ENCODE measurements at places on chromosomes 12 and 14.
A peak's percentile ranks its signal among the peaks of the same experiment; 100 is the strongest.

GRCh38 chr14:63940387-63940786 lies 87.6 kb downstream of the SYNE2 start:
- no peak for DNase-seq

DNA sequence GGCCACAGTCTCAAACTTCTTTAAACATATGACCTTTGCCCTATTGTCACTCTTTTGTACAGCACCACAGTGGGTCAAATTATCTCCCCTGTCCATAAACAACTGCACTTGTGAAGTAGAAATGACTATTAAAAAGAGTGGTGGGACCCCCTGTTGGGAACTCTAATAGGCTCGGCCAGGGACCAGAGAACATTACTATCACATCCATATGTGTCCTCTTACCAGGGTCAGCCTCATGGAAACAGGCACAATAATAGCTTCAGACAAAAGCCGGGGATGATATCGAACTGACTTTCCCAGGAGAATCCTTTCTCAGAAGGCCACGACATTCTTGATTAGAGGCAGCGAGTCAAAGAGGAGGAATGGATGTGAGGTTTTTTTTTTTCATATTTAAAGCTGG lies 96.6 kb downstream of the NKX2-1 start:
- DNase-seq, result no peak

DNA sequence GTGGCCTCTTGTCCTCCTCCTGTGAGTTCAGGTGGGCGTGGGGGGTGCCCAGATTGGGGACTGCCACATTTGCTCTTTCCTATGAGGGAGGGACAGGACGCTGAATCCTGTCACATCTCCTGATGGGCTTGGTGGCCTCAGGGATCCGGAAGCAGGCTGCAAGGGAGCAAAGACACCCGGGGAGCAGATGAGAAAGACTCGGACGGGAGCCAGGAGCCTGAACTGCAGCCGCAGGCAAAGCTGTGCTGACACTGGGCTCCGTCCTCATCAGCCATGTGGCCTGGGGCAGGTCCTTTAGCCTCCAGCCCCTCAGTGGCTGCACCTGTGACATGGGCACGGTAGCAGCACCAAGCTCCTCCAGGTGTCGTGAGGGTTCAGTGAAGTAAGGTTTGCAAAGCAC lies 40.8 kb upstream of the RFLNA start:
- no peak for DNase-seq

- no peak for DNase-seq
Observed at GRCh38 chr14:91732859-91733477, 1.1 kb upstream of the CATSPERB start.

GRCh38 chr14:103611215-103611614 lies 17.8 kb upstream of the KLC1 start:
- no peak for DNase-seq

DNA sequence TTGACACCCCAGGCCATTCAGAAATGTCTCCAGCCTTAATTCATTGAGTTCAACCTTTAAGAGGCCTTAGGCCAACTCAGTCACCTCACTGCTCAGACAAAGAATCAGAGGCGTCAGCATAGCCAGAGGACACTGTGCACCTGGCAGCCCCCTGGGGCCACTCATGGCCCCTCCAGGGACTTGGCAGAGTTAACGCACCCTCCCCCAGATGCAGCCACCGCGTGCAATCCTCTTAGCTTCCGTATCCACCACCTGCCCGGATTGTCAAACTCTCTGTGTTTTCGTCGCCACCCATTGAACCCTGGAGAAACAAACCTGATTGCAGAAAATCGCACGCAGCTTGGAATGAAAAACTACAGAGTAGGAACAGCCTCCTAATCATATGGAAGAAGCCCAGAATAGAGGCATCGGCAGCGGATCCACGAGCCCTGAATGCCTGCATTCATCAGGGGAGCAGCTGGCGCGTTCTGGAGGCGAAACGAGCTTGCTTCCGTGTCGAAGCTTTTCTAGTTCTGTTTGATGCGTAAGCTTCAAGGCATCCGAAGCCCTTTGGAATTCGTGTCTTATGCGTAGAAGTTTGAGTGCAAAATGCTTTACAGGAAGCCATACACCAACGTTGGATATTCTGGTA lies 22.4 kb downstream of the BRI3BP start:
- DNase-seq, result no peak

DNA sequence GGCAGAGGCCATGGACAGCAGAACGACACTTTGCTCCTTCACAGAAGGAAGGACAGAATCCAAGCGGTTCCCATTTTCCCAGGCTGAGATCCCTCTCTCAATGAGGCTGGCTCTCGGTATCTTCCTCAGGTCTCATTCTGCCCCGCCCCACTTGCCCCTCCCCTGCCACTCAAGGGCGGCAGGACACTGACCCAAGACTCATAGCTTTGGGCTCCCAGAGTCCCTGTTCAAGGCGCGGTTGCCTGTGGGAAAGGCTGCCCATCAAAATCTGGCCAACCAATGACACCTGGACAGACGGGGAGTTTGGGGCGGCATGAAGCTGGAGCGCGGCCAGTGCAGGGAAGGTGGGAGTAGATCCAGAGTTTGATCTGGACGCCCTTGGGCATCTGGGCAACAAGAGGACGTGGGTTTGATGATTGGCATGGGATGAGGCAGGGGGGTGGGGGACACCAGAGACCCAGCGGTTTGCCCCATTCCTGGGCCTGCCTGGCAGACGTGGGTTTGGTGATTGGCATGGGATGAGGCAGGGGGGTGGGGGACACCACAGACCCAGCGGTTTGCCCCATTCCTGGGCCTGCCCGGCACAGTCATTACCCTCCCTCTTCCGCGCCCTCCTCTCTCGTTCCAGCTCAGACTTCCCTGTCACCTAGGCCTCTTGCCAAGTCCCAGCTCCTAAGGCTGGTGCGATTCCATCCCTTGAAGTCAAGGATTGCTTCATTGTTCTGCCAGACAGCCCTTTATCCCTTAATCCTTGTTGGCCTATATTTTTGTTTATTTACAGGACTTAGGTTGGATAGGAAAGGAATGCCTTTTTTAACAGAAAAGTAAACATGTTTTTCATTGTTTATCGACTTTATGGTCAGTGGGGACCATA lies 92.1 kb downstream of the NINJ2 start:
- DNase-seq, result peak; percentile 80

GRCh38 chr12:120620624-120621023 lies 19.8 kb upstream of the CABP1 start:
- no peak for DNase-seq

GRCh38 chr12:1130571-1130970 lies 139.5 kb downstream of the ERC1 start:
- DNase-seq, result no peak

- DNase-seq, result no peak
Observed at GRCh38 chr14:65957631-65958205, 528.5 kb upstream of the CCDC196 start.

- DNase-seq, result no peak
Observed at GRCh38 chr12:46452061-46452615, 79.6 kb upstream of the SLC38A2 start.

GRCh38 chr12:122265886-122266229 lies 436 bp downstream of the VPS33A start:
- DNase-seq, result no peak

- DNase-seq, result no peak
Observed at GRCh38 chr12:100904270-100904669, 109.7 kb downstream of the ANO4 start.

DNA sequence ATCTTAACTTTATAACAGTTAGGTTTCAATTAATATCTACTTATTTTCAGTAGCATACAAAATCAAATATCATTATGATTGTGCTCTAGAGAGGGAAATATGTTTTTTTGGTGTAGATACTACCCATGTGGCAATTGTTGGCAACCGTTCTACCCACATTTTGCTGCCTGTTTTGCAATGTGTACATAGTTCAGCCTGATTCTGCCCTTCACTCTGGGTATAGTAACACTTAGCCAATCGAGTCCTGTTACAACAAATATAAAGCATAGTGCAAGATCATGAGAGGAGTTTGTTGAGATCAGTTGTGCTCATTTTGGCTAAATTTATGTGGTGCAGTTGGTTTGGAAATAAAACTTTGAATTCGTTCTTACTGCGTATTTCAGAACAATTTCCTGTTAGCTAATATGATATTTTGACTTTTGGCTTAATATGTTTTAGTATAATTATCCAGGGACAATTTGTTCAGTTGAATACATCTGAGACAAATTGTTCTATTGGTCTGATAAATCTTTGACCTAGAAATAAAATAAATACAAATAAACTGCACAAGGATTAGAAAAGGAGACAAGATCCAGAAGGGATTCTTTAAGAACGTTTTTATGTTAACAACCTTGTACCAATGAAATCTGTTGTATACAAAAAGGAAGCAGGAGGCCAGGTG lies 76.9 kb downstream of the ATF7IP start:
- no peak for DNase-seq

DNA sequence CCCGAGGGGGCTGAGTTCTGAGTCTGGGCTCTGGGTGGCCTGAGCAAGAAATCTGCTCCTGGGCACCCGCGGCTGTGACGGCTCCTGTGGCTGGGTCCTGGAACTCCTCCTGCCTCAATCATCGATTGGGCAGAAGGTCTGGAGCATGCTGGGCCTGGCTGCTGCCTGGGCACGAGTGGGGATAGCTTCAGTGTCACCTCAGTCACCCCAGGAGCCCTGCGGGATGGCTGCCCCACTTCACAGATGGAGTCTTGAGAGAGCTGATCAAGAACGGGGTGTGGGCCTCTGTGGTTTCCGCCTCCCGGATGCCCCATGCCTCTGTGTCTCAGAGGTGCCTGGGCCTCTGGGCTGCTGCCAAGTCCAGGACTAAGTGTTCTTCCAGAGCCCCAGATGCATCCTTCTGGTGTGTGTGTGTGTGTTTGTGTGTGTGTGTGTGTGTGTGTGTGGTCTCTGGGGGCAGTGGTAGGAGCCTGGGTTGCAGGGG lies 185.6 kb upstream of the C14orf180 start:
- peak; percentile 27 for DNase-seq

- no peak for DNase-seq
Observed at GRCh38 chr14:91901449-91902226, 34.3 kb upstream of the TC2N start.

- DNase-seq, result no peak
Observed at GRCh38 chr12:12812174-12812573, 972 bp upstream of the DDX47 start.

GRCh38 chr12:43832463-43833168 lies 3.3 kb upstream of the TMEM117 start:
- no peak for DNase-seq

GRCh38 chr12:48291511-48291910 lies 59.2 kb downstream of the ZNF641 start:
- DNase-seq, result no peak

DNA sequence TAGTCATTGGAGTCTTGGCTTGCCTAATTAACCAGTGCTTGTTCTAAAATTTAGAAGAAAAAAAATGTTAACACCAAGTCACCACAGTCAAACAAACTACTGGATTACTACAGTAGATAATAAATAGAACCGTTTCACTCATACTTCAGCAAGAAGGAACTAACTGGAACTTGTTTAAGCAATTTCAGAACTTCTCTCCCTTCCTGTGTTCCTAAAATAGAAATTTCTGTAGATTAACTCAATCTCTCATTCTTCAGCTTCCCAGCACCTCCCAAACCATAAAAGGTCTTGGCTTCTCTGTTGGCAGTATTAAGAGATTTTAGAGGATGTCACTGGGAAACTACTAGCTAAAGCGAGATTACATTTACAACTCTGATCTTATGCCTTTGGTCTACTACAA lies 18.6 kb downstream of the GNS start:
- no peak for DNase-seq

- no peak for DNase-seq
Observed at GRCh38 chr14:36820111-36820709, 158.6 kb downstream of the PAX9 start.

GRCh38 chr14:89379891-89380820 lies 36.9 kb downstream of the FOXN3 start:
- no peak for DNase-seq

DNA sequence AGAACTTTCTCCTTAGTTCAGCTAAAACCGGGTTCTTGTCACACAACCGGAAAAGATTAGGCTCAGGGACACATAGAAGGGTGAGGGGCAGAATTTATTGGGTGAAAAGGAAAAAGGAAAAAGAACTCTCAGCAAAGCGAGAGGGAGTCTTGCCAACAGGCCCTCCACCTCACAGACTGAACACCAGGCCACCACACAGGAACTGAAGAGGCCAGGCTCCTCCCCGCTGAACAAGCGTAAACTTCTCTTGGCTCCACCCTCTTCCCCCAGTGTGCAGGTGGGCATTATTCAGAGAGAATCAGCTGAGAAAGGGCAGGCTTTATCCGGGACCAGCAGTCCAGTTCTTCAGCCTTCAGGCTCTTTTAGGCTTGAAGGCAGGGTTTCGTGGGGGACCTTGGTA lies 125.6 kb upstream of the FGD4 start:
- DNase-seq, result no peak

GRCh38 chr12:24966951-24967564 lies 18.2 kb upstream of the BCAT1 start:
- no peak for DNase-seq

DNA sequence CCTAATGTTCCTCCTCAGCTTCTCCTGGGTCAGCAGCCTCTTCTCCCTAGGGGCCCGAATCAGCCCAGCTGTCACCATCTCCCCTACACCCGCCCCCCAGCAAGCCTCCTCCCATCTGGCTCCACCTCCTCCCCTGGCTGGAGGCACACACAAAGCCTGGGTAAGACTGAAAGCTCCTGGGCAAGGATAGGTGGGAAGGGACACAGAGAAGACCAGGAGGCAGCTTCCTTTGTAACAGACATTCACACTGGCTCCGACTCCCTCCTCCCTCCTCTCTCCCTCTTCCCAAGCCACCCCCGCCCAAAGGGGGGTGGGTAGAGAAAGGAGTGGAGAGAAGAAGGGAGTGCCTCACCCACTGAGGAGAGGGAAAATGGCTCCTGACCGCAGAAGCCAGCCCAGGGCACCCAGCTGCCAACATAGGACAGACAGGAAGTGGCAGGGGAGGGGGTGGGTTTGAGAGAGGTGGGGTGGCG lies 4.0 kb downstream of the CHD4 start:
- peak; percentile 88 for DNase-seq

GRCh38 chr14:75827331-75827730 lies 154.5 kb downstream of the TGFB3 start:
- DNase-seq, result no peak

- DNase-seq, result no peak
Observed at GRCh38 chr12:88207921-88208620, 66.0 kb downstream of the TMTC3 start.

DNA sequence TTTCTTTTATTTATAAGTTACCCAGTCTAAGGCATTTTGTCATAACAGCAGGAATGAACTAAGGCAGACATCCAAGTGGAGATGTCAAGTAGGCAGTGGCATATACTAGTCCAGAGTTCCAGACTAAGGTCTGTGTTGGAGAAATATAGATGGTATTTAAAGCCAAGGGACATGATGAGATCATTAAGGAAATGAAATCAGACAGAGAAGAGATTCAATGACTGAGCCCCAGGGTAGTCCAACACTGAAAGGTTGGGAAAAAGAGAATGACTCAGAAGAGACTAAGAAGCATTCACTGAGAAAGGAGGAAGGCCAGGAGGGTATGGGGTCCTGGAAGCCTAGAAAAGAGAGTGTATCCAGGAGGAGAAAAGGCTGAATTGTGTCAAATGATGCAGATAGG lies 442.2 kb upstream of the CCDC196 start:
- DNase-seq, result no peak

Measured in SJCRH30 (cell line).